ENCODE measurements at places on chromosomes 12 and 14.
A peak's percentile ranks its signal among the peaks of the same experiment; 100 is the strongest.

GRCh38 chr12:85156569-85156968 lies 120.4 kb downstream of the LRRIQ1 start:
- no peak for DNase-seq

- no peak for DNase-seq
Measured at GRCh38 chr14:87233266-87233665, 759.7 kb downstream of the GALC start.

DNA sequence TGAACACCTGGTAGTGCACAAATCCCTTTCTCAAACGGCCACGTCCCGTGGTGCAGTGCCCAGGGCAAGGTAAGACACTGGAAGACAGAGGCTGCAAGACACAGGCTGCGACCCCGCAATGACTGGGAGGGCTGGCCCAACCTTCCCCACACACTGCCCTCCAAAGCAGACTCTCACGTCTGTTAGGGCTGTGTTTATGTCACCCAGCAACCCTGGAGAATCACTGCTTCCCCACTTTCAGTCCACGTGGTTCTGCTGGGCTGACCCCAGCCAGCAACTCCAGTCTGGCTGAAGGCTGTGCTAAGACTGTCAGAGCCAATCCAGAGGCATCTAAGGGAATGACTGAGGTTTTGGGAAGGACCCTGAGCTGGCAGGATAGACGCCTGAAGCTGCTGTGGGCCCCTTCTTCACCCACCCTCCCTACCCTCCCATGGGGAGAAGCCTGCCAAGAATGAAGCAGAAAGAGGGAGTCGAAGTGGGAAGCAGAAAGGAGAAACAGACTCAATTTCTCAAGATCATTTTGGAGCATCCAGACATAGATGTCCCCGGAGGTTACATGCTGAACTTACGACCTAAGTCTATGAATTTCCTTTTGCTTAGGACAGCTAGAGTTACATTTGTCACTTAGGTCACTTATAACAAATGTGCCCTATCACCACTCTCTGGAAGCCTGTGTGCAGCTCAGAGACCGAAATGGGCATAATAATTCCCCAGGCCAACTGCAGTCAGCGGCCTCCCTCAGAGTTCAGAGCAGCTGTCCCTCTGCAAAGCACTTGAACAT lies 11.7 kb downstream of the KDM2B start:
- no peak for DNase-seq

- DNase-seq: no peak
Measured at GRCh38 chr12:65540140-65540539, 261.7 kb downstream of the MSRB3 start.

GRCh38 chr12:6322352-6322751 lies 11.9 kb downstream of the PLEKHG6 start:
- DNase-seq: no peak

GRCh38 chr14:104895207-104895785 lies 29.4 kb upstream of the PLD4 start:
- no peak for DNase-seq

GRCh38 chr12:100669922-100670321 lies 96.4 kb downstream of the GAS2L3 start:
- DNase-seq: no peak

GRCh38 chr14:100862277-100862676 lies 36.4 kb downstream of the MEG3 start:
- DNase-seq: no peak

- DNase-seq: no peak
Measured at GRCh38 chr12:32788405-32788804, 32.7 kb upstream of the YARS2 start.

DNA sequence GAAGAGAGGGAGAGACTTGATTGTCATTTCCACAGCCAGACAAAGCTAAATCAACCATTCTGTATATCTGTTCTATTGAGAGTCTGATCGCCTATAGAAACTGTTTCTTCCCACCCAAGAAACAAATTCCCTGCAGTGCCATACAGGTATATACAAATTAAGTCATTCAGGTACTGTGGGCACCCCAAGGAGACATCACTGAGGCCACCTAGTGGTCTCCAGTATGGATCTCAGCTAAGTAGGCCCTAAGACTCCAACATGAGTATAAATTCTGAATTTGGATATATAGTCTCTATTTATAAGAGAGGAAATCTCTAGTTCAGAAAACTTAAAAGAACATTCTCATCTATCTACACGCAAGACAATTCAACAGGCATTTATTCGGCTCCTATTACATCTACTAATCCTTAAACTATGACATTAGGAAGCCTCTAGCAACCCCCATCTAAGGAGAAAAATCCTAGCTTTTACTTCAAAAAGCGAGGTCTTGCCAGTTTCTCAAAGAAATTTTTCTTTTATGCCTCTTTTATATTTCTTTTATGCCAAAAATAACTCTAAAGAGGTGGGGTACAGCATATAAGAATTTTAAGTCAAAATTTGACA lies 62.6 kb downstream of the DCAF5 start:
- DNase-seq: no peak

DNA sequence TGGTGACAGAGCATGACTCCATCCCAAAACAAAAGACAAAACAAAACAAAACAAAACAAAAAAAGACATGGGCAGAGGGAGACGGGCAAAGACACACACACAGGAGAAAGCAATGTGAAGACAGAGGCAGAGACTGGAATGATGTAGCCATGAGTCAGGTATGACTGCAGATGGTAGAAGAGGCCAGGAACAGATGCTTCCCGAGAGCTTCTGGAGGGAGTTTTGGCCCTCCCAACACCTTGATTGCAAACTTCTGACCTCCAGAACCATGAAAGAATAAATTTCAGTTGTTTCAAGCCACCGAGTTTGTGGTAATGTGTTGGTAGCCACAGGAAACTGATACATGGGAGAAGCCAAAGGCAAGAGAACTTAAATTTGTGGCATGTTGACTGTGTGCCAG lies 27.1 kb downstream of the VWF start:
- DNase-seq: no peak

DNA sequence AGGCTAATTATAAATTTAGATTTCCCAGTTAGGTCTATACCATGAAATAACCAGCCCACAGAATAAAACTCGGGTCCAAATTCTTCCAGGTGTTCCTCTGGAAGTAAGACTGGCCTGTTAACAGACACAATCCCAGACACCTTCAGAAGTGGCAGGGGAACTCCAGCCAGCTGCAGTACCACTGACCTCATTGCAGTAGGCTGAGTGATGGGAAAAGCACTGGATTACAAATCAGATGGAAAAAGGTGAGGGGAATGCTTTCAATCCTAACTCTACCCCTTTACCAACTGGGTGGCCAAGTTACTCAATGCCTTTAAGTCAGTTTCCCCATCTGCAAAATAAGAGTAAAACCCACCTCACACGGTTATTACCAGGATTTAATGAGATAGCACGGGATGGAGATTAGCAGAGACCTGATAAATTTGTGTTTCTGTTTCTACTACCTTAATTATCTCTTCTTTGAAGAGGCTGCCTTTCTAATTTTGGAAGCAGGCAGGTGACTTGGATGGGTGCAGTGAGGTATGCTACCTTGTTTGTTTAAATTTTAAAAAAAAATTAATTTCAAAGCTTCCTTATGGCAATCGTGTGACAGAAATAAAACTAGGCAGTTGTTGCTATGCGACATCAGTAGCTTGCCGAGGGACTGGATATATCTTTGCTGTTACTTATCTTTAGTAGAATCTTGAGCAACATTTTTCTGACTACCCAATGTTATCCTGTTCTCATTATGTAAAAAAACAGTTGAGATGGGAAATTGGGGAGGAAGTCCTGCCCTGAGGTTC lies 167.3 kb upstream of the GRIN2B start:
- no peak for DNase-seq

DNA sequence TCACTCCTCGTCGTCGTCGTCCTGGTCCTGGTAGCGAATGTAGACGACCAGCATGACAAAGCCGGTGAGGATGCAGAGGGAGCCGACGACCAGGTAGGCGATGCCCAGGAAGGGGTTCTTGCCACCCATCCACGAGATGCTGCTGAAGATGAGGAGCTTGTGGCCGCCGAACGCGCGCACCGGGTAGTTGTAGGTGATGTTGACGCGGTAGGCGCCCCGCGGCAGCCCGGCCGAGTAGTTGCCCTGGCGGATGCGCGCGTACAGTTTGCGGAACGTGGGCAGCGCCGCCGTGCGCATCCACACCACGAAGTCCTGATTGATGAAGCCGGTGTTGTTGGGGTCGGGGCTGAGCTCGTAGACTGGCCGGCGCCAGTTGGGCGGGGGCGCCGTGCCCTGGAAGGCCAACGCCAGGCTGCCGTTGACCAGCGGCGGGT lies 1.0 kb downstream of the TMEM30B start:
- DNase-seq: no peak

DNA sequence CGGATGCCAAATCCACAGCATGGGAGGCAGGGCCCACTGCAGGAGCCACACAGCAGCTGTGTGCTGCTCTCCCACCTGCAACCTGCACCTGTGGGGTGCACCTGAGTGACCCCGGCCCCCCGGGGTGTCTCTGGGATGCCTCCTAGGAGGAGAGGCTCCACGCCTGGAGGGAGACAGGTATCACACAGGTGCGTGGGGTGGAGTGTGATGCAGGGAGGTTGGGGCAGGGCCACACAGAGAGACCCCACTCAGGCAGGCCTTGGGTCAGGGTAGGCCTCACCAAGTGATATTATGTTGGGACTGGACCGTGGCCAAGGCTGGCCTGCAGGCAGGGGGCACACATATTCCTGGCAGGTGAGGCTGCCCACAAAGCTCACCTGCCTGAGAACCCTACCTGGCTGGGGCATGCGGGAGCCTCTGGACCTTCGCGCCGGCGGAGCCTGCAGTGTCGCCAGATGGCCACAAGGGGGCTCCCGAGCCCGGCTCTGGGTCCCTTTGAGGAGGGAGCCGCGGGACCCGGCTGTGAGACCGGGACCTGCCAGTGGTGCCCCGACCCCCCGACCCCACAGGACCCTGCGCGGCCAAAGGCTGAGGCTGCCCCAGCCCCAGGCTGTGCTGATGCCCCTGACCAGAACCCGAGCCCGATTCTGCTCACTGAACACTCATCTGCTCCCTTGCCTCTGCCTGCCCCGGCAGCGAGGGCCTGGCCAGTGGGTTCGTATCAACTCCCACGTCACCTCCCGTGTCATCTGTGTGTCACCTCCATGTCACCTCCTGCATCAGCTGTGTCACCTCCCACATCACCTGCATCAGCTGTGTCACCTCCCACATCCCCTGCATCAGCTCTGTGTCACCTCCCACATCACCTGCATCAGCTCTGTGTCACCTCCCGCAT lies 11.4 kb downstream of the TMEM121 start:
- no peak for DNase-seq

DNA sequence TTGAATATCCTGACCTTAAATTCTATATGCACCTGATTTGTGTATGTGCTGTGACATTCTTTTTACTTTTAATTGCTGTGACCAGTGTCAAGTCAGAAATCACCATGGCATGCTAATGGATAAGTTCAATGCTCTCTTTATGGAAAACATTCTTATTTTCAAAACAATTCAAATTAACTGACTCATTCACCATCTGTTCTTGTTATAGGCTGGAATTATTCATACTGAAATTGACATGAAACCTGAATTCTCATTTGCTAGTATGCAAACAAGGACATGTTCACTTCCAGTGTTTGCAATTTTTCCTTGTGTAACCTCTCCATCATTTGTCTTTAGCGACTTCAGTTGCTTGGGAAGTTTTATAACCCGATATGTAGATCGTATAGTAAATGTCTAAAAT lies at the start of gene TAS2R30:
Gene TAS2R30, minus strand, starts transcription at position 340 of the 400 bp plus-strand sequence. CDS start 400 bp downstream, outside the sequence.
- no peak for DNase-seq

DNA sequence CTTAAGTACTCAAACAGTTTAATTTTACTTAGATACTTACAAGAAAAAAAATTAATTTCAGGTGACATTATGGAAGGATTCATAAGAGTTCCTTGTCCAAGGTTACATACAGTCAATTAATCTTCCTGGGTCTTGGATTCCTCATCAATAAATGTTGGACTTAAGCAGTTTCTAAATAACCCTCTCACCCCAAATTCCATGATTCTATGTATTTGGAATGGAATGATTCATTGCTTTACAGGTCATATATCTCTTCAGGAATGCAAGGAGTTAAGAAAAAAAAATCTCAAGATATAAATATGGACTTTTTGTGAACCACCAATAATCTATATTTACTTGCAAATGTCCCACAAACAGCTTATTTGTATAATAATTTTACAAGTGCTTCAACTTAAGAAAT lies 84.2 kb upstream of the BMP4 start:
- DNase-seq: no peak

- no peak for DNase-seq
Measured at GRCh38 chr14:35205737-35206136, 83.4 kb downstream of the PRORP start.

DNA sequence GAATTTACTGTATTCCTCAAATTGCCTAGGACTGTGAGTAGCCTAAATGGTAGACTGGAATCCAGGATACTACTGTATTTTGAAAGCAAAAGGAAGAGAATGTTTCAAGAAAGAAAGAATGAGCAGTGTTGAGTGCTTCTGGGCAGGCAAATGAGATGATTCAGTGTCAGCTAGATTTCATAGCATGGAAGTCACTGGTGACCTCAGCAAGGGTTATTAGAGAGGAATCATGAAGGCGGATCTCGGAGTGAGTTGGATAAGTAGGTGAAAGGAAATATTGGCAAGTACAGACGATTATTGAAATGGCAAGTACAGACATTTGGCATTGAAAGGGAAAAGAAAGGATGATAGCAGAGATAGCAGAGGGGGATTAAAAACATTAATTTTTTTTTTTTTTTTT lies 27.1 kb downstream of the VRK1 start:
- peak; percentile 22 for DNase-seq

All from AG09319 (cell line).